8988T (cell line): ENCODE measurements at places on chromosomes 7 and 10.

DNA sequence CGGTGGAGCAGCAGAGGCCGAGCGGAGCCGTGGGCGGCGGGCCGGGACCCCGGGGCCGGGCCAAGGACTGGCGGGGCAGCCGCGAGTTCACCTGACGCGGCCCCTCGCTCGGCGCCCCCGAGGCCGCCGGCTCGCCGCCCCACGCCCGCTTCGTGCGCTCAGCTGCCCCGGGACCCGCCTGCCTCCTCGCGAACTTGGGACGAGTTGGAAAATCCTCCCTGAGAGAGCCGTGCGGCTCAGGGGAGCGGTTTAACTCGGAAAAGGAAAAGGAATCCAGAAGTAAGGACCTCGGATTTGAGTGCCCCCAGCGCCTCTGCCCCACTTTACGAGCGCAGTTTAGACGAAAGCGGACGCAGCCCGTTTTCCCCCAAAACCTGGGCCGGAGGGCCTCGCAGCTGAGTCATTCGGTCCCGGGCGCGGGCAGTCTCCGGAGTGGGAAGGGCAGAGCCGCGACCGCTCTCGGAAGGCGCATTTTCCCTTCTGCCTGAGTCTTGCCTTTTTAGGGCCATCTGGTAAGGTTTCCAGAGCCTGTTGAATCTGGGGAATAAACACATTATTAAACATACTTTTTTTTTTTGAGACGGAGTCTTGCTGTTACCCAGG is 744 bp downstream of the CREM start:
- no peak for DNase-seq

GRCh38 chr10:16466001-16466400 is 29.2 kb downstream of the PTER start:
- no peak for DNase-seq

- no peak for DNase-seq
Measured at GRCh38 chr10:6009961-6010360, 32.6 kb upstream of the IL15RA start.

- DNase-seq, result no peak
Measured at GRCh38 chr7:601595-602340, 82.1 kb upstream of the PDGFA start.
